ENCODE measurements at places on chromosomes 12 and 14.
A peak's percentile ranks its signal among the peaks of the same experiment; 100 is the strongest.

GRCh38 chr12:19430988-19431387, 8.3 kb upstream of the AEBP2 start:
- DNase-seq = no peak

DNA sequence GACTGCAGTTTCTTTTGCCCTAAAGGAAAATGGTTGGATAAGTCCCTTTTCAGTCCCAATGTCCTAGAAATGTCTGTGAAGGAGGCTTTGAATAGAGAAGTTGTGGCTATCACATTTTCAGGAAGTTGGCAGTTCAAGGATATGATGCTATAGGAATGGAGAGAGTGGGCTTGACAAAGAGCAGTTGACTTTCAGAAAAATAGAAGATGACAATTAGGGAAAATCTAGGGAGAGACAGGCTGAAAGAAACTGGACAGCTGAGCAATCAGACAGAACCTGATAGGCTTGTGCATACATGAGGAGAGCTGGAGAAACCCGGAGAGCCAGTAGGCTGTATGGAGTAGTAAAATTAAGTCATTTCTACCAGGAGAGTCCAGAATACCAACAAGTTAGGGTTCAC, 50.5 kb downstream of the LMNTD1 start:
- DNase-seq = no peak

DNA sequence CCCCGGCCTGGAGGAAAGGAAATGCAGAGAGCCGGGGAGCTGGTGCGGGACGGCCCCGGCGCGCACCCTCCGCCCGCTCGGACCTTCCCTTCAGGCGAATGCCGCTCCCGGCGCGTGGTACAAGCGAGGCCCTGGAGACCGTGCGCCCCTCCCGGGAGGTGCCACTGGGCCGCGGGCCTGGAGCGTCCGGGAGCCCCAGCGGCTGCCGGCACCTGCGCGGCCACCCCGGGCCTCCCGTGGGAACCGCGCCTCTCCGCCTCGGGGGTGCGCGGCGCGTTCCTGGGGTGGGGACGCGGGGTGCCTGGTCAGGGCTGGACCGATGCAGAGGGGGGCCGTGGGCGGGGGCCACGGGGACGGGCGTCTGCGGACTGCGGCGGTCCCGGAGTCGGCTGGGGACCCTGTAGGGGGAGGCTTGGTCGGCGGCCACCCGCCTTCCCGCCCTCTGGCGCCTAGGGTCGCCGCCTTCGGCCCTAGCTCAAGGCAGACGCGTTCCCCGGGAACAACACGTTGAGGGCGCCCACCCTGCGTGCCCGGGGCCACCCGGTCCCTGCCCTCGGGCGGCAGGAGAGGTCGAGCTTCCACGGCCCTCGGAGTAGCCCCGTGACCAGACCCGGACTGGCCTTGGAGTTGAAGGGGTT, 599 bp downstream of the PAPLN start:
- peak; percentile 5 for DNase-seq

GRCh38 chr12:115223322-115223721, 539.3 kb upstream of the TBX3 start:
- DNase-seq = peak; percentile 30

DNA sequence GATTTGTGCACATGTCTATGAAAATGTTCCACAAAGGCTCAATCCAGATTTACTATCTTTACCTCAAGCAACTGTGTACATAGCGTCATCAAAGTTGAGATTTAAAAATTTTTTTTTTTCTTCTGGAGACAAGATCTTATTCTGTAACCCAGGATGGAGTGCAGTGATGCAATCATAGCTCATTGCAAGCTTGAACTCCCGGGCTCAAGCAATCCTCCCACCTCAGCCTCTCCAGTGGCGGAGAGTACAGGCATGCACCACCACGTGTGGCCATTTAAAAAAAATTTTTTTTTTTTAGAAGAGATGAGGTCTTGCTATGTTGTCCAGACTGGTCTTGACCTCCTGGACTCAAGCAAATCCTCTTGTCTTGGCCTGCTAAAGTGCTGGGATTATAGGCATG, 2.3 kb downstream of the COCH start:
- DNase-seq = no peak

DNA sequence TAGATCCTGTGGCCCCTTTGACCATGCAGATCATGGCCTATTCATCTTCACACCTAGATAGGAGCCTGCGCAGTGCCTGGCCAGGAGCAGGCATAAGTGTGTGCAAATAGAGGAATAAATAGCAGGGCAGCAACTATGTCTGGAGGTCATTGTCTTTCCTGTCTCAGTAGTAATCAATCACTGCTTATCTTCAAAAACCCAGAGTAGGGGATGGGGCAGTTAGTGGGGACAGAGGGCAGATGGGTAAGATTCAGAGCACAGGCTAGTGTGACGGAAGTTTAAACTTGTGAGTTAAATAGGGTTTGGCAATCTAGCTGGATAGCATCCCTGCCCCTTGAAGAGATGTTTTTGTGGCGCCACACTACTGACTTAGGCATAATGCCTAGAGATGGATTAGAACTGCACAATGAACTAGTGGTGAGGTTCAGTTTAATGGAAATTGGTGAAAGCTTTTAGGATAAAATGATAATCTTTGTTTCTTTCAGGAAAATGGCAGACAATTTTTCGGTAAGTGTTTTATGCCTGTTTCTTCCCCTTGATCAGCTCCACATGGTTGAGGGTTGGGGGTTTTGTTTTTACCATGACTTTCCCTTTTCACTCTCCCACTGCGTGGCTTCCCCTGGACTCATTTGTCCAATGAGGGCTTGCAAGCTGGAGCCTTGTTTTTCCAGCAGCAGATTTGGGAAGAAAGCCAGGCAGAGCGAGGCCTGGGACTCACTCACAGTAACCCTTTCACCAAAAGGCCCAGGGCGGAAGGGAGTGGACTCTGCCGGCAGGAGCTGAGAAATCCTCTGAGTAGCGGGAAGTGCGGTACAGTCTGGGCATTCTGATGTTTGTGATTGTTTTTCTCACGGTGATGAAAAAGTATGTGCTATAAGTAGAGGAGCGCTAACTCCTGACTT, 8.1 kb downstream of the LGALS3 start:
- DNase-seq = no peak

GRCh38 chr12:98073610-98074009, 441.8 kb upstream of the TMPO start:
- DNase-seq = no peak

DNA sequence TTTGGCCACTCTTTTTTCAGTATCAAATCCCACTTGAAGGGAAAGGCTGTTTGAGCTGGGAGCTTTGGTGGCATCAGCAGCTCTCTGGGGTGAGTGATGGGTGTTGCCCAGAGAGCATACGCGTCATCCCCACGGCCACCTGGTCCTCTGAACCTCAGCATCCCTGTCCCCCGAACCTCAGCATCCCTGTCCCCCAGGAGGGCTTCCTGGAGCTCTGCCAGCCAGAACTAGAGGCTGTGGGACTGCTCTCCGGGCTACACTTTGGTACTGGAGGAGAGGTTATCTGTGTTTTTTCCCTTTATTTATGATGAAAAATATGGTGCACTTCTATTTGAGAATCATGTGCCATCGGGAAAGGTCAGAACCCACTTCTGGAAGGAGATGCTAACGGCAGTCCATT, 131.5 kb upstream of the RTL1 start:
- no peak for DNase-seq

GRCh38 chr14:22955702-22956569, 954 bp downstream of the HAUS4 start:
- DNase-seq = no peak

DNA sequence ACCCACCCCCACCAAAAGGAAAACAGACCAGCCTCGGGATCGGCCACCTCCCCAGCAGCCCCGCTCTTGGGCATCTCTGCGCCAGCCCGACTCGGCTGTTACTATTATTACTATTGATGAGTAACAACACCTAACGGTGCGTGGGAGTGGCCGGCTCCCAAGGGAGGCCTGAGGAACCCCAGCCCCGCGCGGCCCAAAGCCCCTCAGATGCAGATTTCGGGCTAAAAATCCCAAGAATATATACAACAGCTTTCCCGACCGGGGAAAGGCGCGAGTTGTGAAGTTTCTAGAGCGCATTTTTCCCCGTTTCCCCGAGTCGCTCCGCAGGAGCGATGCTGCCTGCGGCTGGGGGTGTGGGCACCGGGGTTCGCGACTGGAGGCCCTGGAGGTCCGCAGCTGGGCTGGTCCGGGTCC, 565 bp downstream of the NT5DC3 start:
- no peak for DNase-seq

DNA sequence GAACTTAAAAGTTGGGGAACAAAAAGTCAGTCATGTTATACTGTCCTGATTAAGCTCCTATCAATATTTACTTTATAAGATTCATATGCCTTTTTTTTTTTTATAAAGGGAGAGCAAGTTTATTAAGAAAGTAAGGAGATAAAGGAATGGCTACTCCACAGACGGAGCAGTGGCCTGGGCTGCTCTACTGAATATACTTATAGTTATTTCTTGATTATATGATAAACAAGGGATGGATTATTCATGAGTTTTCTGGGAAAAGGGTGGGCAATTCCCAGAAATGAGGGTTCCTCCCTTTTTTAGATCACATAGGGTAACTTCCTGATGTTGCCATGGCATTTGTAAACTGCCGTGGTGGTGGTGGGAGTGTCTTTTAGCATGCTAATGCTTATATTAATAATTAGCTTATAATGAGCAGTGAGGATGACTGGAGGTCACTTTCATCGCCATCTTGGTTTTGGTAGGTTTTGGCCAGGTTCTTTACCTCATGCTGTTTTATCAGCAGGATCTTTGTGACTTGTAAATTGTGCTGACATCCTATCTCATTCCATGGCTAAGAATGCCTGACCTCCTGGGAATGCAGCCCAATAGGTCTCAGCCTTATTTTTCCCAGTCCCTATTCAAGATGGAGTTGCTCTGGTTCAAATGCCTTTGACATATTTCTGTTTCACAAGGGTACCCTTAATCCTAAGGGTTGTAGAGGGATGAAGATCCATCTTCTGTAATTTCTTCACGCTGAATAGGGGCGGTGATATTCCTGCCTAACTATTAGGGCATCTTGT, 73.9 kb downstream of the OTOGL start:
- no peak for DNase-seq

DNA sequence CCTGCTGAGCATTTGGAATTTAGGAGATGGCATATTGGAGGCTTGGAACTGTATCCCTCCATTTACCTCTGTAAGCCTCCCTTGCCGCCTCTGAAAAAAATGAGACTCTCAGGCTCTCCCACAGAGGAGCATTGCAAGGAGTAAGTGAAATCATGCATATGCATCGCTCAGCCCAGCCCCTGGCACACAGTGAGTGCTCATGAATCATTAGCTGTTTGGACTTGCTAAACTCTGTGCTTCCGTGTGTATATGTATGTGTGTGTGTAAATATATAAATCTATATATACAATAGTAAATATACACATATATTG, 17.1 kb upstream of the TBX3 start:
- DNase-seq = no peak

DNA sequence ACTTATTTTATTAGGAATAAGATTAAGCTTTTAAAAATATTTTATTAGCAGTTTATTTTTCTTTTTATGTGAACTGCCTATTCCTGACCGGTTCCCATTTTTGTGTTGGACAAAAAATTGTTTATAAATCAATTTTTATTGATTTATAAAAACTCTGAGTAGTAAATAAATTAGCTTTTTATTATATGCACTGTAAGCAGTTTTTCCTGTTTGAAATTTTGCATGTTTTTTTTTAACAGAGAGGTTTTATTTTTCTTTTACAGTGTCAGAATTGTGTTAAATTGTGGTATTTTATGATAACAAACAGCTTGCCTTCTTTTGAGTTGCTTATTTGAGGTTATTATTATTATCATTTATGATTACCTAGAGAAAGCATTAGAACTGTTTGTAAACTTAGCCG, 68.1 kb downstream of the FOXA1 start:
- no peak for DNase-seq

Data from H54 (cell line).